Ovary (tissue), 10 donors: ENCODE measurements at places on chromosomes 13 and 19. TPM values are rescaled to one million over a fixed set of nuclear protein-coding genes. Genes with fewer than 3 reads are reported as not detected.

The EDDM13 gene
- 0.28 TPM for polyA plus RNA-seq

- no peaks in the 10 kb centered on the region for H3K36me3 ChIP-seq
- H3K27me3 ChIP-seq = no peaks in the 10 kb centered on the region
- no peak overlapping the region for H3K4me3 ChIP-seq
- H3K4me1 ChIP-seq = peaks cover 12% of the 10 kb centered on the region
- no peak for DNase-seq
Observed at GRCh38 chr13:48121733-48122132, 26.8 kb upstream of the MED4 start.

The ZNF17 gene
- polyA plus RNA-seq = 6.3 TPM

GRCh38 chr19:8355631-8356402, 8.1 kb upstream of the ANGPTL4 start:
- no peak overlapping the region for H3K27ac ChIP-seq
- no peaks in the 10 kb centered on the region for H3K36me3 ChIP-seq
- no peak for DNase-seq
- no peak overlapping the region for H3K4me3 ChIP-seq
- no peaks in the 10 kb centered on the region for H3K27me3 ChIP-seq

The SELENOV gene
- polyA plus RNA-seq = 0.39 TPM

The ACER1 gene
- not detected for polyA plus RNA-seq

DNA sequence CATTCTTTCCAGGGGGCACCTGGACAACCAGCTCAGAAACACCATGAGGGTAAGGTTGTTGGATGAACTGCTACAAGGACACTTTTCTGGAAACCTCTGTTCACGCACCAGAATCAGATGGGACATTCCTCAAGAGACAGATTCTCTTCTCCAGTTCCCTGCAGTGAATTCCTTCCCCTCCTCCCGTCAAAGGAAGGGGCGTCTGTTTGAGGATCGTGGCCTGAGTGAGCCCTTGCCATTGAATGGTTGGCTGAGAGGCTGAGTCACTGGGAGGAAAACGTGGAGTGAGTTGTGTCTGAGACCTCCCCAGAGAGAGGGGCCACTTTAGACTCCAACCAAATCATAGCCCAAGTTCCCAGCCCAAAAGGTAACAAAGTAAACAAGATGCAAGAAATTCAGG, 79.4 kb upstream of the ZNF507 start:
- no peaks in the 10 kb centered on the region for H3K4me1 ChIP-seq
- DNase-seq = no peak
- no peak overlapping the region for H3K4me3 ChIP-seq
- H3K27me3 ChIP-seq = no peaks in the 10 kb centered on the region
- H3K36me3 ChIP-seq = no peaks in the 10 kb centered on the region

The ONECUT3 gene
- polyA plus RNA-seq = not detected
